ENCODE measurements at places on chromosomes 3 and 15.

- DNase-seq: no peak
Measured at GRCh38 chr15:99124641-99125040, 19.8 kb downstream of the SYNM start.

GRCh38 chr3:170869239-170869590 is 780 bp downstream of the RPL22L1 start:
- DNase-seq: no peak

GRCh38 chr3:50295553-50296431 is 3.4 kb downstream of the HYAL3 start:
- no peak for DNase-seq

GRCh38 chr3:31247850-31248562 is 284.7 kb upstream of the STT3B start:
- no peak for DNase-seq

GRCh38 chr15:101535170-101535902 is 45.8 kb upstream of the PCSK6 start:
- no peak for DNase-seq

DNA sequence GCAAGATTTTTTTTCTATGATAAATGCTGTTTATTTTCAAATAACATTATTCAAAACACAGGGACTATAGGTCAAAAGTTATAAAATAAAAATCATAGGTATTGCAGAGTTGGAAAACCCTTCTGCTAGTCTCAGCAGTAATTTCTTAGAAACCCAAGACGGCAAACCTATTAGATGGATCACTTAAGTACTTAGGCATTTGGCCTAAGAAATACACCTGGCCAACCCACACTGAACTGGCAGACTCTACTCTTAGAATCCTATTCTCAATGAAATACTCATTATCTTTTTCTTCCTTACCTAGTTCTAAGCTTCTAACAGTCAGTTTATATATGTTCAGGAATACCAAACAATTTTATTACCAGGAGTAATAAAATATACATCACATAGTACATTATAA is 30.5 kb upstream of the RIOX2 start:
- DNase-seq: no peak

- DNase-seq: peak; percentile 69
Measured at GRCh38 chr15:91852741-91853510, 582 bp upstream of the SLCO3A1 start.
